CD8-positive, alpha-beta memory T cell (primary cell): ENCODE measurements at places on chromosomes 13 and 19. TPM values are rescaled to one million over a fixed set of nuclear protein-coding genes. Genes with fewer than 3 reads are reported as not detected.

GRCh38 chr13:106989876-106990275 is 421.9 kb upstream of the ARGLU1 start:
- H3K4me1 ChIP-seq = no peaks in the 10 kb centered on the region
- no peak overlapping the region for H3K27ac ChIP-seq
- no peak overlapping the region for H3K4me3 ChIP-seq
- no peaks in the 10 kb centered on the region for H3K36me3 ChIP-seq
- no peaks in the 10 kb centered on the region for H3K27me3 ChIP-seq
- no peak for DNase-seq

GRCh38 chr13:75418997-75419396 is 63.0 kb downstream of the TBC1D4 start:
- no peaks in the 10 kb centered on the region for H3K27me3 ChIP-seq
- H3K4me3 ChIP-seq = no peak overlapping the region
- no peak for DNase-seq
- H3K4me1 ChIP-seq = no peaks in the 10 kb centered on the region
- H3K27ac ChIP-seq = no peak overlapping the region
- no peaks in the 10 kb centered on the region for H3K36me3 ChIP-seq

DNA sequence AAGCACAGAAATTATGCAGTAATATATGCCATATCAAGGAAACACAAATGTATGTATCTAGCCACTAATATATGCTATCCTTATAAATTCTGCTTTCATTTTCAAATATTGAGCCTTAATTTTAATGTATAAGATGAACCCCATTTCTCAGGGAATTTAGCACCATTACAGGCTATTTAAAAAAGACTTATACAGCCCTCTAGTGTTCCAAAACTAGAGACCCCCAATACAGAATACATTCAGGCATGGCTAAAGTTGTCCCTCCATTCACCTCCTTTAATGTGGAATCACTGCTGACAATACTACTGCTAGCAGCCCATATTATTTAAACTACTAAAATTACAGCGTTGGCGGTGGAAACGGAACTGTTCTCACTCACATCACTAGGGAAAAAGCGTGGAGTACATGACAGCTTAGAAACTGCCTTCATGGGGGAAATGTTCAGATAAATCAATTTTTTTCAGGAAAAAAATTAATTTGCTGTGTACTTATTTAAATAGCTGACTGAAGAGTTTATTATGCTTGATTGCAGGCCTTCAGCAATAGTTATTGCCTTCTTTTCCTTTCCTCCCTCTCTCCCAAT is 541.0 kb downstream of the PCDH9 start:
- H3K36me3 ChIP-seq = no peaks in the 10 kb centered on the region
- H3K27me3 ChIP-seq = no peaks in the 10 kb centered on the region
- H3K27ac ChIP-seq = no peak overlapping the region
- H3K4me3 ChIP-seq = no peak overlapping the region
- DNase-seq = no peak
- no peaks in the 10 kb centered on the region for H3K4me1 ChIP-seq

DNA sequence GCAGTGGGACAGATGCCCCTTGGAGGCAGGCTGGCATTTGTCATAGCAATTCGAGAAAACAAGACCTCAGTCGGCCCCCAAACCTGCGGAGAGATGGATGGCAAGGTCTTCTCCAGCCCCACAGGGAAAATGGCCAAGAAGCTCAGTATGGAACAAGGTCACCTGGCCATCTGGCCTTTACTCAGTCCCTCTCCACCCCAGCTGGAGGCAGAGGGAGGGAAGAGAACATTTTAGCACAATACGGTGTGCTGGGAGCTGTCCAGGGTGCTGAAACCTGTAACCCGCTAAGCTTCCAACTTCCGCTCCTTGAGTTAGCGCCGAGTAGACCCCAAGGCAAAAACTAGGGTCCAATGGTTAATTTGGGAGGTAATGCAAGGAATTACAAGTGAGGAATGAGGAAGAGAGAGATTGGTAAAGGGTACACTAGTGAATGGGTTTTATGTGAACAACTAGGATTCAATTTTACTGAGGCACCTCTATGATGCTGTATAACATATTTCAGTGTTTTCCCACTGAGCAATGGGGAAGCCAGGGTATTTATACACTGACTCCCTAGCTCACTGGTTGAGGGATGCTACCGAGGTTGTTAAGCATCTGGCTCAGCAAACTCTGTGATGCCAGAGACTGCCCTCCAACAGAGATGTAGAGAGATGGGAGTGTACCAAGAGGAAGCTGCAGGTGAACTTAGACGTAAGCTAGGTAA is 64.3 kb downstream of the CACNA1A start:
- H3K36me3 ChIP-seq = no peaks in the 10 kb centered on the region
- peaks cover 3% of the 10 kb centered on the region for H3K27me3 ChIP-seq
- DNase-seq = peak; percentile 46
- H3K4me1 ChIP-seq = no peaks in the 10 kb centered on the region
- no peak overlapping the region for H3K4me3 ChIP-seq
- H3K27ac ChIP-seq = no peak overlapping the region

GRCh38 chr19:18046059-18046718 is 38.2 kb downstream of the ARRDC2 start:
- no peaks in the 10 kb centered on the region for H3K36me3 ChIP-seq
- H3K4me3 ChIP-seq = no peak overlapping the region
- H3K4me1 ChIP-seq = peaks cover 35% of the 10 kb centered on the region
- H3K27me3 ChIP-seq = no peaks in the 10 kb centered on the region
- no peak overlapping the region for H3K27ac ChIP-seq

- H3K36me3 ChIP-seq = no peaks in the 10 kb centered on the region
- H3K27me3 ChIP-seq = no peaks in the 10 kb centered on the region
- no peak overlapping the region for H3K27ac ChIP-seq
- H3K4me3 ChIP-seq = no peak overlapping the region
- no peaks in the 10 kb centered on the region for H3K4me1 ChIP-seq
- DNase-seq = no peak
These were observed 132.8 kb upstream of the SPRY2 start for GRCh38 chr13:80473695-80474094.

DNA sequence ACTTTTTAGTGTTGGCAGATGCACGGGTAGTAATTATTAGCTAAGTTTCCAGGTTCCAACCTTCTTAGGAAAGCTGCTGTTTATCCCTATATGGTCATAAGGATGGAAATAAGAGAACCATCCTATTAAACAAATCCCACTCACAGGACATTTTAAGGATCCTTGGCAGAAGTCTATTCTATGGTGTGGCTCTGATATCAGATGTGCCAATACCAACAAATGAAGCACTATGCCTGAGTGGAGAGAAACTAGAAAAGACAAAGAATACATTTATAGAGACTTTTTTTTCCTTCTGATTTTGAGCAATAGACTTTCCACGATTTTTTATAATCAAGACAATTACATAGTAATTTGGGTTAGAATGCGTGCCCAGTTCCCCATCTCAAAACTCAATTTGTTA is 12.6 kb downstream of the PCDH17 start:
- no peaks in the 10 kb centered on the region for H3K4me1 ChIP-seq
- H3K27me3 ChIP-seq = no peaks in the 10 kb centered on the region

GRCh38 chr13:109113427-109113826 is 484.0 kb downstream of the MYO16 start:
- no peak overlapping the region for H3K4me3 ChIP-seq
- H3K36me3 ChIP-seq = no peaks in the 10 kb centered on the region
- H3K4me1 ChIP-seq = no peaks in the 10 kb centered on the region
- no peak overlapping the region for H3K27ac ChIP-seq
- no peak for DNase-seq

GRCh38 chr13:101262306-101262705 is 154.0 kb downstream of the NALCN start:
- DNase-seq = no peak
- no peaks in the 10 kb centered on the region for H3K36me3 ChIP-seq
- no peaks in the 10 kb centered on the region for H3K4me1 ChIP-seq
- H3K4me3 ChIP-seq = no peak overlapping the region

DNA sequence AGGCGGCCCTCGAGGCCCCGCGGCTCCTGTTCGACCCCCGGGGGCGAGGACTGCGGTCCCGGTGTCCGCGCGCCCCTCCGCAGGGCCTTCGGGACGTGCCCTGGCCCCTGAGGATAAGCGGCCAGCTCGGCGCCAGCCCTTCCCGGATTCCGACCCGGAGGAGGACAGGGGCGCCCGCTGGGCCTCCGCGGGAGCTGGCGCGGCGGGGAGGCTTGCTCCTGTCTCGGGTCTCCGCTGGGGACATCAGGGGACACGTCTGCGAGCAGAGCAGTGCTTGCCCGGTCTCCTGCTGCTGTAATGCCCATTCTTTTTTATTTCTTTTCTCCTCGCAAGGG is 829 bp downstream of the B3GLCT start:
- H3K4me1 ChIP-seq = peaks cover 10% of the 10 kb centered on the region
- peak; percentile 20 for DNase-seq
- H3K36me3 ChIP-seq = no peaks in the 10 kb centered on the region

DNA sequence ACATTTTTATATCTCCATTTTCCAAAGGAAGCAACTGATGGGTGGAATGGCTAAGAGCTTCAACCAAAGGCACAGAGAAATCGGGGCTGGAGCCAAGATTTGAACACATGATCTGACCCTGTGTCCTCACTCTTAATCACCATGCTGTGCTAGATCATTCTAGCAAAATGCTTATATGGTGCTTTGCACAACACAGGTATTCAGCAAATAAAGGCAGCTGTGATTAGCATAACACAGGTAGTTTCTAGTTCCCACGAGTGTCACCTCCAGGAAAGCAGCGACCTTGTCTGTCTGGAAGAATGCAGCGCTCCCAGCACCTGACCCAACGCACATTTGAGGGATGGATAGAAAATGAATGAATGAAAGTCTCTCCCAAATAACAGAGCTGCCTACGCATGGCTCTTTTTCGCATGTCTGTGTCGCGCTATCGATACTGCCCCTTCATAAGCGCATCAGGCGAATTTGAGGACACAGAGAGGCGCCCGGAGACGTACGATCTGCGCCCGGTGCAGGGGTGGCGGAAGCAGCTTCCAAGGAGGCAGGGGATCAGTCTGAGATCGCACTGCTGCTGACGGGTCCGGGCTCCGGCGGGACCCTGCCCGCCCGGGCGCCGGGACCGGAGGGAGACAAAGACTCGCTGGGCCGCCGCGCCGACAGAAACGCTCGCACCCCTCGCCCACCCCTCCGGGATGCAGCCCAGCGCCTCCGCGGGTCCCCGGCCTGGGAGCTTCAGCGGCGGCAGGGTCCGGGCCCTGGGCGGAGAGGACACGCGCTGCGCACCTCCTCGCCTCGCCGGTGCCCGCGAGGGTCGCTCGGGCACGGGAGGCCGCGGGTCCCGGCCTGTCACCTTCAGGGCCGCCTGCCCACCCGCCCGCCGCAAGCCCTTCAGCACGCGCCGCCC is 609 bp downstream of the EPS15L1 start:
- peak; percentile 1 for DNase-seq
- H3K4me1 ChIP-seq = peaks cover 16% of the 10 kb centered on the region
- no peaks in the 10 kb centered on the region for H3K27me3 ChIP-seq
- no peaks in the 10 kb centered on the region for H3K36me3 ChIP-seq

DNA sequence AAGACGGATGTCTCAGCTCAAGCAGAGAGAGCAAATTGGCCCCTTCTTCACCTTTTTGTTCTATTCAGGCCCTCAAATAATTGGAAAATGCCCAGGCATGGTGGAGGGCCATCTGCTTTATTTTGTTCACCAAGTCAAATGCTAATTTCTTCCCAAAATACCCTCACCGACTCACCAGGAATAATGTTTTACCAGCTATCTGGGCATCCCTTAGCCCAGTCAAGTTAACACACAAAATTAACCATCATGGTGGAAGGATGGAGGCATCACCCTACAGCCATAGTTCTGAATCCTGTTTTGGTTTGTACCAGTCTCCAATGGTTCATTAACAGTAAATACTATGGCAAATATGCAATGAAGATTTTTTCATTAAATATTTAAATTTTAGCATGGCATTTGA is 51.7 kb upstream of the SERP2 start:
- H3K27me3 ChIP-seq = no peaks in the 10 kb centered on the region
- H3K4me3 ChIP-seq = no peak overlapping the region
- no peak for DNase-seq
- H3K27ac ChIP-seq = no peak overlapping the region
- no peaks in the 10 kb centered on the region for H3K36me3 ChIP-seq

- H3K4me1 ChIP-seq = no peaks in the 10 kb centered on the region
- no peak overlapping the region for H3K4me3 ChIP-seq
- no peak for DNase-seq
- no peaks in the 10 kb centered on the region for H3K27me3 ChIP-seq
- H3K36me3 ChIP-seq = no peaks in the 10 kb centered on the region
These were observed 31.9 kb downstream of the PTPRS start for GRCh38 chr19:5308451-5309437.

- H3K36me3 ChIP-seq = no peaks in the 10 kb centered on the region
- DNase-seq = no peak
- no peak overlapping the region for H3K27ac ChIP-seq
- no peak overlapping the region for H3K4me3 ChIP-seq
These were observed 54.7 kb upstream of the F7 start for GRCh38 chr13:113050734-113051431.

- no peak for DNase-seq
- H3K4me3 ChIP-seq = peak overlapping the region; percentile 63
- peaks cover 76% of the 10 kb centered on the region for H3K4me1 ChIP-seq
These were observed 2.5 kb downstream of the SF3A2 start for GRCh38 chr19:2239173-2239572.

DNA sequence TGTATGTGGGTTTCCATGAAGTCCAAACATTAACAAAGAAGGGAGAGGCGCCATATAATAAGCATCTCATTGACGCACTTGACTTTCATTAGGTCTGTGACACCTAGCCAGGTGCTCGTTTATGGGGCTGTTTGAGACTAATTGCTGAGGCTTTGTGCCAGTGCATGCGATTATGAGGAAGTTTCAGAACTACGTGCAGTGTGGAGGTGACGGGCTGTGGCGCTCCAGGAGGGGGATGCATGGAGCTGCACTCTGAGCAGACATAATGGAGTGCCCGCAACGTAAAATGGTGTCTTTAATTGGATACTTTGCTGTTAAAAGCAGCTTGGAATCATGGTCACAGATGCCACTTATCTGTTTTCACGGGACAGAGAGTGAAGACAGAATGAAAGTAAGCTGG is 223.2 kb downstream of the FGF9 start:
- no peak overlapping the region for H3K27ac ChIP-seq
- no peak overlapping the region for H3K4me3 ChIP-seq

GRCh38 chr19:32345261-32346207 is at the start of gene ZNF507:
Gene ZNF507, plus strand, starts transcription at chr19:32345610. Its CDS starts 7,221 bp downstream, at chr19:32352831.
- H3K27ac ChIP-seq = peak within 1 kb of the TSS; percentile 75
- peak; percentile 77 for DNase-seq
- H3K4me1 ChIP-seq = peaks cover 39% of the 10 kb centered on the region
- H3K36me3 ChIP-seq = peaks cover 18% of the 10 kb centered on the region
- H3K4me3 ChIP-seq = peak within 1 kb of the TSS; percentile 95

GRCh38 chr13:56888455-56888854 is 252.3 kb upstream of the PRR20A start:
- no peaks in the 10 kb centered on the region for H3K27me3 ChIP-seq
- no peaks in the 10 kb centered on the region for H3K4me1 ChIP-seq
- H3K36me3 ChIP-seq = no peaks in the 10 kb centered on the region

GRCh38 chr19:10420444-10421239 is at the start of gene PDE4A:
Gene PDE4A, plus strand, starts transcription at chr19:10420538. Its CDS starts 227 bp downstream, at chr19:10420765.
- H3K27me3 ChIP-seq = peaks cover 55% of the 10 kb centered on the region
- DNase-seq = peak; percentile 75
- H3K4me3 ChIP-seq = peak within 1 kb of the TSS; percentile 34
- H3K27ac ChIP-seq = peak within 1 kb of the TSS; percentile 27
- H3K36me3 ChIP-seq = no peaks in the 10 kb centered on the region

COLGALT1 gene
- 94.8 TPM for total RNA-seq

NDUFS7 gene
- total RNA-seq = 102 TPM

C19orf38 gene
- 0.44 TPM for total RNA-seq

THSD1 gene
- 0.26 TPM for total RNA-seq

TPTE2 gene
- total RNA-seq = not detected

SLC8A2 gene
- total RNA-seq = not detected

FUT6 gene
- not detected for total RNA-seq

ZNF426 gene
- total RNA-seq = 18.7 TPM

SHANK1 gene
- total RNA-seq = not detected

INAFM1 gene
- 9.3 TPM for total RNA-seq
